ENCODE measurements at places on chromosomes 2 and 18.

DNA sequence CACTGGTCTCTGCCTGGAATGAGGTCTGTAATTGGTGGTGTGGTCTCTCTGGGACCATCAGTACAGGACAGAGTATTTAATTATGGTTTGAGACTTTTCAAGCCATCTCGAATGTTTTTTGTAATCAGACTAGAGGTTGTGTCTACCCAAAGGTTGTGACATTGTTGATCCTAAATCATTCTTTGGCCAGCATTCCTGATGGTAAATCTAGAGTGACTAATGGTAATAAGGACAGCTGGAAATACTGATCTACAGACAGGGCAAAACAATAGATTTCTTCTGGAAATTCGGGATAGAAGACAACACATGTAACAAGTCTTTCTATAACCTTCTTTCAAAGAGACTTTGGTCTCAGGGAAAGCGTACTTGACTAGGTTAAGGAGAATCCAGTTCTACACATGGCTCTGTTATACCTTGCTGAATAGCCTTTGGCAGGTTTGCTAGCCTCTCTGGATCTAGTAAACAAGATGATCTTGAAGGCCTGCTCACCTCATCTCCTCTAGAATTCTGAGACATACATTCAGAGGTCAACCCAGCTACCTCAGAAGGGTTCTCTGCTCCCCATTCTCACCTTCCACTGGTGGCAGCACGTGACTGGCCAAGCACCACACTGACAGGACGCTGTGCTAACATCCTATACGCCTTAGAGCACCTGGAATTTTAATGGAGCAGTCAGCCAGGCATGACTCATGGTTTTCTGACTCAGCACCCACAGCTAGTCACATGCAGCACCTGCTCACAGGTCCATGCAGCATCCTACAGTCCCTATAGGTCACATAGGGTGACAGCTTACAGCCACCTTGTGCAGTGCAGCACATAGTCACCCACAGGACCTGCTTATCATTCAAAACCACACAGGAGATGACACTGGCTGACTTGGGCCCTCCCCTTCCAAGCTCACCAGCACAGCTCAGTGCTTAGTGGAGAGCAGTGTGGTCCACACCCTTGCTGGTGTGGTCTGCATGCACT lies 12.2 kb downstream of the PLB1 start:
- DNase-seq = no peak

DNA sequence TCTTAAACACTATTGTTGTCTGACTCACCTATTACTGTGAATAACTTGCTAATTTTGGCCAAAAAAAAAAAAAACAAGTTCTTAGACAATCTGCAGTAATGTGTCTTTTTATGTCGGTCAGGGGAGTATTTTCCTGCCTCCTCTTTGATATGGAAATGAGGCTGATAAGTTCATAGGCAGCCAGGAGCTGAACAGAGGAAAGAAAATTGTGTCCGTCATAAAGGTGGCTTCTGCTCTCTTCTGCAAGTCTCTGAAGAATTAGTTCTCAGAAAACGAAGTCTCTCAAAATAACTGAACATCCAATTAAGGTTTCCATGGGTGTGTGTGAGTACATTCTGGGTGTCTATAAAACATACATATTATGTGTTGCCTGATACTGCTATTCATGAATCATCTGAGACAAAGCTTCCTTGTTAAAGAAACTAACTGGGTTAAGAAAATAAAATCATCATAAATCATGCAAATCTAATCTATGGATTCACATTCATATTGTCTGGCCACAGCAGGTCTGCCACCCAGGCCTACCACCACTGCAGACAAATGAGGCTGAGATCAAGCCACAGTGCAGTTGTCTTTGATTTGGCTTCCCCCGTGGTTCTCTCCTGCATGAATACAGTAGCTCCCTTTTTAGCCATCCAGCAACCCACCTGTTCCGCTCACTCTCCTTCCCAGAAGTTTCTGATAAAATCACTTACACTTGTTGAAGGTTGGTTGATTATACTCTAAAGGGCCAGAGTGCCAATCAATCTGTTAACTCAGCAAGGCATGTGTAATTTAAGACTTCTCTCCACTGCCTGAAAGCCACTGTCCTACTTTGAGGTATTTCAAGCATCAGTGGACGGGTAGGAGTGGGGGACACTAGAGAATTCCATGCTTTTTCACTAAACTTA lies 19.4 kb upstream of the SP5 start:
- DNase-seq = no peak

DNA sequence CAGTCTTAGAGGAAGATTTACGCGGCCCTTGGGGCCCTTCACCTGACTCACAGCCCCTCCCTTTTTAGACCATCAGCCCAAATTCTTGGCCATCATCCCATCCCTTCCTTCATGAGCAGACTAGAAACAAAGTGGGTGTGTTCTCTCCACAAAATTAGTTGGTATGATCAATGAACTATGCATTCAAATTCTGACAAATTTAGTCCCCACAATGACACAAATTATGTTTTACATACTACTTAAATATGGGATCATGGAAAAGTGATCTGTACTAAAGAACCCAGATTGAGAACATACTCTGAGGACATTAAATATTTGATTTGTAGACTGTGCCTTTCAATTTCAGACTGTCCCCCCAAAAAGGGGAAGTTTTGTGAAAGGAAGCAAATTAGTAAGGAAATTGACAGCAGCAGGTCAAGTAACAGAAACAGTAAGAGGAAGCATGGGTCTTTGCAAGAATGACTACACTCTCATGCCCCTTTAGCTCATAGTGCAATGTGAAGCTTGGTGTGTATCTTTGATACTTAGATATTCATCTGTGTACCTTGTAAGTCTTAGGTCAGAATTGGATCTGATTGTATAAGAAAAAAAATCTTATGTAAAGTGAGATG lies 2.2 kb upstream of the MAPRE2 start:
- no peak for DNase-seq

- DNase-seq = no peak
These were observed 55.9 kb upstream of the CTLA4 start for GRCh38 chr2:203811491-203812221.

GRCh38 chr2:102278720-102279390 lies 32.5 kb upstream of the IL1RL1 start:
- DNase-seq = no peak

DNA sequence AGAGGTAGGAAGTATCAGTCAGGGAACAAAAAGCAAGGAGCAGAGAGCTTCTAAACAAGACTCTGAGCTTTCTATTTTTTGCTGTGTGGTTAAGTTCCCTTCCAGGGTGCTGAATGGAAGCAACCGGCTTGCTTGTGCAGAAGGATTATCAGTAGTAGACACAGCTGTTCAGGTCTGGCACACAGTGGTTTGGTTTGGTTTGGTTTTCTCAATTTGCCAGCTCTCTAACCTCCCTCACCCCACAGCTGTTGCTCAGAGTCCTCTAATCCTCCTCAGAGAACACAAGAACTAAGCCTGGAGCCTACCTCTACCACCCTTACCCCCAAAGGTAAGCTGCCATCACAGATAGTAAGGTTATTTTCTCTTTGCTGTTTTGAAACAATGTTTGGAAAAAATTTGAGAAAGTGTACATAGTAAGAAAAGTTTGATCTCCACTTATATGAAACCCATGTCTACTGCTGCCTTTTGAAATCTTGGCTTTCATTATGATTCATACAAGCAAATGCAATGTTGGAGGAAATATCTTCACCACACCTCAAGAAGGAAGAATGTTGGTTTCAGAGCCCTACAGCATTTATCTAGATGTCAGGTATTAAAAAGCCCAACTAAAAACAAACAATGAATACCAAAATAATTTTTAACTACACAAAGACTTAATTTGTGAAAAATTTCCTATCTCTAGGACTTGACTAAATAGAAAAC lies 255.3 kb downstream of the NR4A2 start:
- no peak for DNase-seq

- no peak for DNase-seq
These were observed 25.3 kb downstream of the EML4 start for GRCh38 chr2:42194428-42194827.

DNA sequence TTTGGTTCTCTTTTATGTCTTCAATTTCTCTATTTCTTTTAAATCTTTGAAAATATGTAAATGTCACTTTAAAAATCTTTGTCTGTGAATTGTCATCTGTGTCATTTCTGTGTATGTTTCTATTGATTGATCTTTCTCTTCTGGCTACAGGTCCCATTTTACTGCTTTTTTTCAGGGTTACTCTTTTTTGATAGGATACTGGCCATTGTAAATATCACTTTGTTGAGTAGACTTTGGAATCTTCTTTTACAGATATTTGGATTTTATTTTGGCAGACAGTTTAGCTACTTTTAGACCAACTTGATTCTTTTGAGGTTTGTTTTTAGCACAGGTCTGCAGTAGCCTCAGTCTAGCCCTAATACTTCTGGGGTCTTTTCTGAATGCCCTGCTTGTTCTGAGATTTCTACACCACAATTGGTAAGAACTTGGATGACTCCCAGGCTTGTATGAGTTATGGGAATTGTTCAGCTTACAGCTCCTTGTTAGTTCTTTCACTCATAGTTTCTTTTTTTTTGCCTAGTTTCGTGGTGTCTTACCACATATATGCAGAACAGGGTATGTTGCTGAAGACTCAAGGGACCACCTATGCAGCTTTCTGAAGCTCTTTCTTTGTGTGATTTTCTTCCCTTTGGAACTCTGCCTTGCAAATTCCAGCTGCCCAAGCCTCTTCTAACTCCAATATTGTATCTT lies 122.2 kb downstream of the QPCT start:
- no peak for DNase-seq

DNA sequence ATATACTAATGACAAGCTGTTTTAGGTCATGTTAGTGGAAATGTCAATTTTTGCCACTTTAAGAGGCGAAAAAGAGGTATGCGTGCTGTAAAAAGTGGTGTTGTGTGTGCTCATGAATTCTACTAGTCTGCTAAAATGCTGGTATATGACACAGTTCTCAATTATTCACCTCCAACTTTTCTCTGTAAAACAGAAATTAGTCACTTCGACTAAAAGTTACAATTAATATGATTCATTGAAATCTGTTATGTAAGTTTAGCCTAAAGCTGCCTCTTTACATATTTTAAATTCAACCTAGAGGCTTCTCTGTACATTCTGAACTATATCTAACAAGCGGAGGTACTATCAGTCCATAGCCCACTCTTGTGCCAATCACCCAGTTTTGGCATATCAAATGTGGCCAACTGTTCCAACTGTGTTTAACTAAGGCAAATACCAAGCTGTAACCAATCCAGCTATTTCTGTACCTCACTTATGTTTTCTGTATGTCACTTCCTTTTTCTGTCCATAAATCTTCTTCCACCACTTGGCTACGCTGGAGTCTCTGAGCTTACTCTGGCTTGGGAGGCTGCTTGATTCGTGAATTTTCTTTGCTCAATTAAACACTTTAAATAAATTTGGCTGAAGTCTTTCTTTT lies 20.8 kb downstream of the BAZ2B start:
- no peak for DNase-seq

DNA sequence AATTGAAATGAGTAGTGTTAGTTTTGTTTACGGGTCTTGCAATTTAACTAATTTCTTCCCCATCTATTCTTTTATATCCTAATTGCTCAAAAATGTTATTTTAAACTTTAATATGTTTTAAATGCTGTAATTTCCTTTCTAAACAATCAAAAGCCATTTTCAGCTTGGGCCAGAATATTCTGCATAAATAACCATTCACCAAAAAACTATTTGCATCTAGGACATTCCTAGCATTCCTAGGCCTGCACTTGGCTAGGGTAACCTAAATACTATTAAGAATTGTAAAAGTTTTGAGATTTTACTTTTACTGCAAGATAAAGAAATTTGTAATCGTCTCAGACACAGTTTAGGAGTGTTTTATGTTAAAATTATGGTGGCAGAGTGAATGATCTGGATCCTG lies 7.8 kb upstream of the ETAA1 start:
- DNase-seq = no peak

DNA sequence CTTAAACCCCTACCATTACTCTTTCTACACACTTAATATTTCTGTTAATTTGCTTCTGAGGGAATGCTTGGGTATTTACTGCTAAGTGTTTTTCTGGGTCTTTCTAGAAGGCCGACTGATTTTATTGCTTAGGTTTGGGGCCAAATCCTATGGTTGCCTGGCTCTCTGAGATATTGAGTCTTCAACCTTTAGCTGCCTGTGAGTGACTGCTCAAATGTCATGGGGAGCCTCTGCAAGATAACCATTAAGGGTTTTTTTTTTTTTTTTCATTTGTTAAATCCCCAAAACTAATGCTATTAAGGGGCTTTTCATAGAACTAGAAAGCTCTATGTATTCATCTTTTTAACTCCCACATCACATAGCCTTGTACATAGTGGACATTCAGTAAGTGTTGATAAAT lies 5.0 kb downstream of the OSBPL6 start:
- no peak for DNase-seq

DNA sequence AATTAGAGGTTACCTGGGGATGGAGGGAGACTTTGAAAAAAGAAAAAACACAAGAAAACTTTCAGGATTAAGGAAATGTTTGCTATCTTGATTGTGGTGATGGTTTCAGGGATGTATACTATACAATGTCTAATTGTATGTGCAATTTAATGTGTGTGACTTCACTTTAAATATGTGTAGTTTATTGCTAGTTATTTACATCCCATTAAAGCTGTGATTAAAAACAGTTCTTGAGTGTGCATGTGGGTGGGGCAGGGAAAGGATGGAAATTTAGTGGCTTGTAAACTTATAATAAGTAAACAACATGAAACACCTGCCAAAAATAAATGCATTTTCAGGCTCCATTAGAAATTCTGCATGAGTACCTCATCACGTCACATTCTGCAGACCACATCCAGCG lies 167.0 kb downstream of the MYO5B start:
- DNase-seq = no peak

- DNase-seq = no peak
These were observed 305.4 kb downstream of the LPIN1 start for GRCh38 chr2:12051831-12052230.

DNA sequence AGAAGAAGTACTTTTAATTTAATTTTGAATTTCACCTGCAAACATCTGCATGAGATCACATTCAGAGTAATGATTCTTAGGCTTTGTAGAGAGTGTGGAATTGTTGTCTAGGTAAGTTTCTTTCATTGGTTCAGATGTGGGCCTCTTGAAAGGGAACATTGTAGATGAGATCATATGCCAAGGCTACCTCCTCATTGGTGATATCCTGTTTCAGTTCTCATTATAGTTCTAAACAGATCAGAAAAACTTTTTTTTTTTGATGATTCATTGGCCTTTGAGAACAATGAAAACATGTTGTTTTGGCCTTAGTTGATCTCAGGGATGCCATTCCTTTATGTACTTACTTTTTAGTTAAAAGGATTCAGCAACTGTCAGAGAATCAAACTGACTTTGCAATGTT lies 44.5 kb downstream of the EML6 start:
- DNase-seq = no peak

DNA sequence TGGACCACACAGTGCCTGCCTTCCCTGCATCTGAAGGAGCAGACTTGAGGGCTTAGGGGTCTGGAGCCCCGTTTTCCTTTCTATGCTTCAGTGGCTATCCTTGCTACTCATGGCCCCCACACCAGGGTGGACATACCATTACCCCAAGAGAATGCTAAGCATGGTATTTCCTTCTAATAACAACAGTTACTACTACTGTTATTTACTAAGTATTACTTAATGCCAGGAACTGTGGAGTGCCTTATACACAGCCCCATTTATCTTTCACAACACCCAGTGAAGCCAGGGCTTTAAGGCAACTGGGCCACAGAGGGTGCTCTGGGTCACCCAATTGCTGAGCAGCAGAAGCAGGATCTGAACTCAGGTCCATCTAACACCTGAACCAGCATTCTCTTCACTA lies 5.8 kb upstream of the PAX8 start:
- DNase-seq = no peak

All from NCI-H1930 (cell line).